ENCODE measurements at places on chromosomes 16 and 17.

- no peak for DNase-seq
Measured at GRCh38 chr17:2799653-2800052, 3.4 kb downstream of the RAP1GAP2 start.

DNA sequence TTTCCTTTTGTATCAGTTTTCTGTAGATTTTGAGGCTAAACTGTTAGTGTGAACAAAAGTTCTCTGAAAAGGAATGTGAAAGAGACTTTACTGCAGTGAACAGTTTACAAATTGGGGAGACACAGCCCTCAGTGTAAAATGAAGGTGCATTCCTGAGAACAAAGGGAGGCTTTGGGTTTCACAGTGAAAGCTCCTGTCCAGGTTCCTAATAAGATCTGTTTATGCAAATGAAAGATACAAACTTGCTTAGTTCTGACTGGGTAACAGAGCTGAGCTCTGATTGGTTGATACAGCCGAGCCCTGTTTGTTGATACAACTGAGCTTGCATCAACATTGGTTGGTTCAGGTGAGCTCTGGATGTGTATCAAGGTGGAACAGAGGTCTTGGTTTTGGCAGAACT is 8.3 kb upstream of the CDRT15 start:
- DNase-seq = no peak

- DNase-seq = no peak
Measured at GRCh38 chr16:52532384-52532783, 14.6 kb downstream of the TOX3 start.

DNA sequence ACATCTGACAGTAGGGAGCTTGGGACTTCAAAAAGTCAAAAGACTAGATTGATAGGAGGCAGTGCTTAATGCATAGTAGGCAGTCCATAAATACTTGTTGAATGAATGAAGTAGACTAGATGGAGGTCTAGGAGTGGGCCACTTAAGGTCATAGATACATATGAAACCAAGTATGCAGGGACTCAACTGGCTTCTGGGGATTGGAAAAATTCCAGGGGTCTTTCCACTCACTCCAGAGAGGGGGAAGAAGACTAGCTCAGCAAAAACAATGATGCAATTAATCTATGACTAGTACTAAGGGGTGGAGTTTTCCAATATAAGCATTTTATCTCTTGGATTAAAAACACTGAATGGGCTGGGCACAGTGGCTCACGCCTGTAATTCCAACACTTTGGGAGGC is 298.3 kb upstream of the XYLT1 start:
- no peak for DNase-seq

DNA sequence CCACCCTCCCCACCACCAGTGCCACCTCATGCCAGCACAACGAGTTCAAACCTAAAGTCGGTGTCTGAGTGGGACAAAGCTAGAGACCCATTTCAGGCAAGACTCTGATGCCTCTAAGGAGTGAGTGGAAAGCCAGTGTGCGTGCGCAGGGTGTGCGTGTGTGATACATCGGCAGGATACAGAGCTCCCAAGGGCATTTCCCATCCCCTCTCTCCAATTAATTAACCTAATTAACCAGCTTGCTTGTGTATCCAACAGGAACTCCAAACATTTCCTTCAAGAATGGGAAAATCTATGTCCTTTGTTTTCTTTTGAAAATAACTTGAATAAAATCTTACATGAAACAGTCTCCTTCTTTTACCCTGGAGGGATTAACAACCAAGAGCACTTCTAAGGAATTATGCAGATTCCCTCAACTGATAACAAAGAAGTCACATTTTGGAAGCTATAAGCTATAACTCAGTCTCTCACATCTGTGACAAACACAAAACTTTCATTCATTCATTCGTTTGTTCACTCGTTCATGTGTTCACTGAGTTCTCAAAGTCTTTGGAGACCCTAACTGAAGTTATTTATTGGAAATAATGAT is 9.9 kb downstream of the ATPAF2 start:
- no peak for DNase-seq

Data from T-helper 2 cell treated with Interferon-gamma antibody and Interleukin-4, amounts not matched to agents 5 μg/mL and 100 μg/mL, for 36 hours (primary cell).